Cardiac septum (tissue), 1 donor: ENCODE measurements at places on chromosomes 3 and 15.

DNA sequence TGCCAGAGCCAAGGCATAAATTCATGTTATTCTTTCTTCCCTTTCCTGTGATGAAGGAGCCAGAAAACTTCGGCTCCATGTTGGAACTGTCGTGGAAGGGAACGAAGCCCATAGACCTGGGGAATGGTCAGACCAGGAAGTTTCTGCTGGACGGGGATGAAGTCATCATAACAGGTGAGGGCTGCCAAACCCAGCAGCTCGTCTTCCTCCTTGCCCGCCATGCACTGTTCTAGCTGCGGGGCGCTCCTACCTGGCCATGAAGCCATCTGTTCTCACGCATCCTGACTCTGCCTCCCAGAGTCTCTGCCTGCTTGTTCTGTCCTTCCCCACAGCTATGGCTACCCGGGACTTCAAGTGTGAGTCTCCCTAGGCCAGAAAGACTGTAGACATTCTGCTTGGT, 28.2 kb downstream of the FAH start:
- no peak for DNase-seq

- no peak for DNase-seq
These were observed at the start of gene MCF2L2 for GRCh38 chr3:183428447-183429211. MCF2L2 (minus strand) TSS chr3:183428619; CDS start chr3:183427977, 642 bp downstream.

GRCh38 chr15:49815950-49816349, 195.1 kb downstream of the DTWD1 start:
- no peak for DNase-seq

DNA sequence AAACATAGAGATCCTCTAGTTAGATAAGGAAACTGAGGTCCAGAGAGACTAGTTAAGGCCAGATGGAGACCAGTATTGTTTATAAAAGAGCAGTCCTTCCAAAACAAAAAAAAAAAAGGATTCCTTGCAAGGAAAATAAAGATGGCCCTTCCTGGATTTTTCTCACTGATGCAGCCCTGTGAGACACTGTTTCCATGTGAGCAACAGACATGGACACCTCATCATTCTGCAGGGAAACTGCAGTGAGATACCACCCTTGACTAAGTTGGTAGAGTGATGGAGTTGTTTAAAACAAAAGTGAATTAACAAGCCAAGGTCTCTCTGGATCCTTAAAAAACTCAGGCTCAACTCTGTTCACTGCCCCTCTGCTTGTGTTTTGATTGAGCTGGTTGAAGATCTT, 65.6 kb upstream of the MYZAP start:
- no peak for DNase-seq

- no peak for DNase-seq
These were observed 387.5 kb downstream of the NLGN1 start for GRCh38 chr3:173785004-173785403.

GRCh38 chr3:173140986-173141385, at the start of gene SPATA16:
SPATA16 (minus strand) TSS chr3:173141235; CDS start chr3:173117731, 23,504 bp downstream.
- DNase-seq: no peak

- no peak for DNase-seq
These were observed 253.2 kb upstream of the LRTM1 start for GRCh38 chr3:55180936-55181535.

DNA sequence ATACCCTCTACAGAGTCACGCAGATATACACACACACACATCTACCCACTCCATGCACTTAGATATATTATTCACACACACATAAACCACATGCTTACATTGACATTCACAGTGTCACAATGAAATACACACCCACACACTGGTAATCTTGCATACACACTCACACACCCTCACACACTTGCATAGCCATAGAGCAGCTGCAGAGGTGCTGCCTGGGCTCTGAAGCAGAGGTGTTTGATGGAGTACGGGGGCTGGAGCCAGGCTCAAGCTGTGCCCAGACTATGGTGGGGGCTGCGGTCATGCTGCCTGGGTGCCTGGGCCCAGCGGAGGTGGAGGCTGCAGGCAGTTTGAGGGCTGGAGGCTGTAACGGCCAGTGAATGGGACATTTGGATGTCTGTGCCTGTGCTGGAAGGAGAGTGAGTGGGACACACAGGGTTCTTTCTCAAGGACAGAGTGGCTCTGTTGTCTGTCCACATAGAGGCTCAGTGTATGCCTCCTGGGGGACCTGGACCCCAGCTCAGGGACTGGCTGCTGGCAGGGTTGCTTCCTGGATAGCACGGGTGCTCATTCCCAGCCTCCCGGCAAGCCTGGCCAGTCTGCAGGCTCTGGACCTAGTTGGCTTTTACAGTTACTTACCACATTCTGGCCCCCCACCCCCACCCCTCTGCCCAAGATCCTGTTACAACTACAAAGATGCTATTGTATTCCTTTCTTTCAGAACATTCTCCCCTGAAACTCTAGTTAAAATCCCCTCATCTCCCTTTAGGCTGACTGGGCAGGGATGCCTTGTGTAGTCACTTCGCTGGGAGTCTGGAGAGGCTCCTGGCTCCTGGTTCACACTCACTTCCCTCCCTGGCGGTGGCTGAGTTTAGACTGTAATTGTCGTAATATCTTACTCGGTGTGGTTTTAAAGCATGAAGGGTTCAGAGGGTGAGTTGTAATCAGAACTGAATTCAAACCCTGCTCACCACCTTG, 12.5 kb downstream of the GASK1A start:
- no peak for DNase-seq

GRCh38 chr3:94146455-94146854, 83.6 kb downstream of the NSUN3 start:
- DNase-seq: no peak

- no peak for DNase-seq
These were observed 55.6 kb upstream of the DLG1 start for GRCh38 chr3:197353867-197354567.

GRCh38 chr3:127720985-127721935, 48.5 kb downstream of the ABTB1 start:
- peak; percentile 60 for DNase-seq

- peak; percentile 53 for DNase-seq
These were observed 7.6 kb upstream of the SEMA7A start for GRCh38 chr15:74441248-74441941.

DNA sequence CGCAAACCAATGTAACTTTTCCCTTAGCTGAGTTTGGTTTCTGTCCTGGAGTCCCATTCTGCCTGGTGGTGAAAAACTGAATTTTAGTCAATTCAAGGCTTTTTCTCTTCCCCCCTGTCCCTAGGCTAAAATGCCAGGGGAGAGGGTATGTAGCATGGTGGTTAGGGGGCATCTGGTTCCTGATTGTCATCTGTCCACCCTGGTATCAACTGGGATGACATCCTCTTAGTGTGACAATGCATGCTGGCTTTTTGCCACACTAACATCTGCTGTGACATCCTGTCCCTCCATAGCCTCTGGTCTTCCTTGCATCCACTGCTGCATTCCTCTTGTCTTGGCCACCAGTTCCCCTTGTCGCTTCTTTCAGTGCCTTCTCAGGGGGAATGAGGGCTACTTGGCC, 73.7 kb downstream of the ABHD5 start:
- DNase-seq: no peak

- DNase-seq: no peak
These were observed 315.2 kb downstream of the RORA start for GRCh38 chr15:60913900-60914299.

GRCh38 chr3:190041333-190042041, 79.2 kb downstream of the P3H2 start:
- no peak for DNase-seq

- no peak for DNase-seq
These were observed 84.2 kb downstream of the SEMA6D start for GRCh38 chr15:47801522-47801921.

DNA sequence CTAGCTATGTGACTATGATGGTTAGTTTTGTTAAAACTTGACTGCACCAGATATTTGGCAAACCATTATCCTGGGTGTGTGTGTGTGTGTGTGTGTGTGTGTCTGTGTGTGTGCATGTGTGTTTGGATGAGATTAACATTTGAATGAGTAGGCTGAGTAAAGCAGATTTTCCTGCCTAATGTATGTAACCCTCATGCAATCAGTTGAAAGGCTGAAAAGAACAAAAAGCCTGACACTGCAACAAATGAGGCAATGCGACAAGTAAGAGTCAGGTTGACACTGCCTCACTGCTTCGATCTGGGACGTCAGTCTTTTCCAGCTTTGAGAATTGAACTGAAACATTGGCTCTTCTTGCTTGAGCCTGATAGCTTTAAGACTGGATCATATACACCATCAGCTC, 643.0 kb downstream of the NAALADL2 start:
- no peak for DNase-seq

- DNase-seq: no peak
These were observed 64.5 kb downstream of the CHST2 start for GRCh38 chr3:143184099-143184498.

DNA sequence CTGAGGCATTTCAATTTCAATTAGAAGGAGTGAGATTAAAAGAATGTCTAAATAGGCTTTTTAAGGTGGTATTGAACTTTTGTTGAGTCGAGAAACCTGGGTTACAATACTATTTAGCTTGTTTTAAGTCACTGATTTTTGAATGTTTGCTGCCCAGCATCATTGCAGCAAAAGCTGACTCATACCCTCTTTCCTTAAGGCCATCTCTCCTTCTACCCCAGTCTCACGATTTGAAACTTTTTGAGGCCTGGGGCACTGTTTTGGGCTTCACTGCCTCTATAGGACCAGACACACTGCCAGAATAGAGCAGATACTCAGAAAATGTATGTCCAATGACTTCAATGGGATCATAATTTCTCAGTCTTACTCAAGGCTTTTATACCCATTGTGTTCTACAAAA, 319.6 kb upstream of the TGFBR2 start:
- DNase-seq: no peak

DNA sequence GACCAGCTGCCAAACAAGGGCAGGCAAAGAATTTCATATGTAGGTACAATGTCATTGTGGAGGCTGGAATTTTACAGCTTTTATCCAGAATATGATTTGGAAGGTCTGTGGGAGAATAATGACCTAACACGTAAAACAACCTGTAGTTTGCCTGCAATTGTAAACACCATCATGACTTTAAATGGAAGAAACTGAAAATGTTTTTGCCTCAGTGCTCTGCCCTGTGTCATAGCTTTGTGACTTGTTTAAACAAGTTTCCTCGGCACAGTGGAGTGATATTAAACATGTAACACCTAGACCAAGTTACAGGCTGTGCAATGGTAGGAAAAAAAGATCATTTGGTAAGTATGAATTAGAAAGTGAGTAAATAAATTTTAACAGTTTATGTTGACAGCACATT, 171.6 kb upstream of the MBNL1 start:
- no peak for DNase-seq

GRCh38 chr15:39959411-39959810, 25.5 kb downstream of the EIF2AK4 start:
- DNase-seq: no peak

DNA sequence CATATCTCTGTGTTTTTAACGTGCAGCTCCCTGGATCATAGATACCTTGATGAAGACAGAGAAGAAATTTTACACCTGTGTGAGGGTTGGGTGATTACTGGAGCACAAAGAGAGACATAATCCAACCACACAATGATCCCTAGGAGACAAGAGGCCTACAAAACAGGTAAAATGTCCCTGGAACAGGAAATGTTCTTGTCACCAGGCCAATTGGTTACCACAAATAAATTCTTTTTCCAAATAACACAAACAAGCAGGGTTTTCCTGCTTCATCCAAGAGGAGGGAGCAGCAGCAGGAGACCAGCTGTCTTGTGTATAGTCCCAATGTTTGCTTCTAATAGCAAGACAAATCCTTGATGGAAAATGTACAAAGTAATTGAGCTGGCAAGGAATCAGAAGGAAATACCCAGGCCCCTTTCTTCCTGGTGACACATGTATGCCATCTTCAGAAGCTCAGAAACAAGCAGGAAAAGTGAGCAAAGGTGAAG, 1.4 kb downstream of the MGLL start:
- no peak for DNase-seq

DNA sequence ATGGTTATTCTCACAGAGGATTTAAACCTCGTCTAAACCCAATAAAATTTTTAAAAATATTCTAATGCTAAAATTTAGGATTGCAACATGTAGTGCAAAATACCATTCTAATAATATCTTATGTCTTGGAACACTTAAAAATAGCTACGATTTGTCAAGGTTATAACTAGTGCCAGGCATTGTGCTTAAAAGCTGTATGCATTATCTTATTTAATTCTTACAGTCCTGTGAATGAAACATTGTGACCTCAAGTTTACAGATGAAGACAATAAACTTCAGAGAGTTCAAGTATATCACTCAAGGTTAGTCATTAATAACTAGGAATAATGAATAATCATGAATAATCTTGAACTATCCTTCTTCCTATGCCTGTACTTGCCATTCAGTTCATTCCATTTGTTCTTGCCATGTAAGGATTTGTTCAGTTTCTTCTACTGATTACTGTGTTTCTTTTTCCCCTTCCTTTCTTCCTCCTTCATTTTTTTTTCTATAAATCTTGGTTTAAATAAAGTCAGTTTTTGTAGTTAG, 897.6 kb upstream of the NR2F2 start:
- DNase-seq: no peak

DNA sequence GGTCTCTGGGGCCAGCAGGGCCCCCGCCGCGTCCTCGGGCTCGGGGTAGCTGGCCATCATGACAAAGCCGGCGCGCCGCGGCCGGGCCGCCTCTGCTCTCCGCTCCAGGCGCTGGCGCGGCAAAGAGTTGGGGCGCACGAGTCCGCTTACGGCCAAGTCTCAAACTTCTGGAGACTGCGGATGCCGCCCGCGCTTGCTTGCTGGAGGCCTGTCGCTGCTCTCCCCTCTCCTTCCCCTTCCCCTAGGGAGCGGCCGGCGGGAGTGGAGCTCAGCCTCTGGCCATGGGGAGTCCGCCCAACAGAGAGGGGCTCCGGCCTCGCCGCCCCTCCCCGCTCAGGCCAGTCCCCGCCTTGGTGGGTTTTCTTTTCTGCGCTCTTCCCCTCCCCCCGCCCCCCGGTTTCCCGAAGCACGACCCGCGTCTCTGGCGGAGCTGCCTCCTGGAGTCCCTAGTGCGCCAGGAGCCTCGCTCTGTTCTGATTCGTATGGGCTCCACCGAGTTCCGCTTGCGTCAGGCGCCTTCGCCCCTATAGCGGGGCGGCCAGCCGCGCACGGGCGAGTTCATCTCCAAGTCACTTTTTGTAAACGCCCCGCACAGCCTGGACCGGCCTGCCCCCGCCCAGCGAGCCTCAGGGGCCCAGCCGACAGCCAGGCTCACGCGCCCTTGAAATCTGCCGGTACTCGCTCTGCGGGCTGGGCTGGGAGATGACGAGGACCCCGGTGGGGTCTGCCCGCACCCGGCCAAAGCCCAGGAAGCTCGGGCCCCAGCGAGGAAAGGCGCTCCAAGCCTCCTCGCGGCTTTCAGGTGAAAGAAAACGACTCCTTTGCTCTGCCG, at the start of the genes FOXL2 and FOXL2NB:
Gene FOXL2, minus strand, starts transcription at position 475 of the 832 bp plus-strand sequence. Its CDS starts 415 bp downstream, at position 60.
Gene FOXL2NB, plus strand, starts transcription at position 555 of the 832 bp plus-strand sequence. Its CDS starts 148 bp downstream, at position 703.
- DNase-seq: no peak

- DNase-seq: no peak
These were observed 485.2 kb upstream of the ROBO2 start for GRCh38 chr3:76554707-76555106.

DNA sequence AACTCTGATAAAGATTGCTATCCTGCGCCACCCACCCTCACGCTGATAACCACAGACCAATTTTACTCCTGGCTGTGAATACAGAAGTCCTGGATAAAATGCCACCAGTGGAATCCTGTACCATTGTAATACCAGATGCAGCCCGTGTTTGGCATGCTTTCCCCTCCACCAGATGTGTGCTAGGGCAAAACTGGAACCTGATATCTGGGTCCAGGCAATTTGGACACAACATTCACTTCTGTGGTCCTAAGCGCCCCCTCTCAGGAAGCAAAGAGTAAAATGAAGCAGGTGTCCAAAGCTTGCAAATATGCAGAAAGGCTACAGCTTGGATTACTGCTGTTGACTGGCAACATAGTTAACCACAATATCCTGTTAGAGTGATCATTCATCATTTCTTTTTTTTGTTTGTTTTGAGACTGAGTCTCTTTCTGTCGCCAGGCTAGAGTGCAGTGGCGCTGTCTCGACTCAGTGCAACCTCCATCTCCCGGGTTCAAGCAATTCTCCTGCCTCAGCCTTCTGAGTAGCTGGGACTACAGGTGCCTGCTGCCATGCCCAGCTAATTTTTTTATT, 32.8 kb downstream of the LOXL1 start:
- DNase-seq: peak; percentile 36
